Activated gamma-delta T cell treated with anti-CD3 and anti-CD28 coated beads, Interleukin-2, amount 50 U/mL, for 16 hours (primary cell): ENCODE measurements at places on chromosomes 2 and 18.

- no peak for DNase-seq
Observed at GRCh38 chr2:178542161-178542560, 61.9 kb downstream of the PLEKHA3 start.

- no peak for DNase-seq
Observed at GRCh38 chr2:1614564-1614963, 129.8 kb downstream of the PXDN start.

- DNase-seq: no peak
Observed at GRCh38 chr2:204030322-204030721, 93.8 kb downstream of the ICOS start.

GRCh38 chr2:1246239-1246638 is 167.0 kb upstream of the TPO start:
- no peak for DNase-seq

- DNase-seq: no peak
Observed at GRCh38 chr2:173456960-173457359, 102.3 kb downstream of the CDCA7 start.

DNA sequence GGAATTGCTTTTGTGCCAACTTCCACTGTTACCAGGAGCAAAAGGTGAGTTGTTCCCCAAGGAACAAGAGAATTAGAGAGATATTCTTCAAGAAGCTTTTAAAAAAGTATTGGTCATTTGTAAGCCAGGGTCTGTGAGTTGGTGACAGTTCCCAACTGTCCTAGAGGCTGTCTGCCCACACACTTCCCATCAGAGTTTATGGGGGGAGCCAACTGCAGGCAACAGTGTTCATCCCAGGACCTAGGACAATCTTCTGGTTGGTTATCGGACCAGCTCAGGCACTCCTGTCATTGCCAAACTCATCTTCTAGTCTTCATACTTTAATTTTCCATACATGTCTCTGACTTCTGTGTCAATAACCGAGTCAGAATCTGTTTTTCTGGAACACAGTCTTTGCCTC is 47.5 kb upstream of the SLC8A1 start:
- DNase-seq: no peak
